Inflammatory macrophage (primary cell): ENCODE measurements at places on chromosomes 12 and 14.
A peak's percentile ranks its signal among the peaks of the same experiment; 100 is the strongest.

DNA sequence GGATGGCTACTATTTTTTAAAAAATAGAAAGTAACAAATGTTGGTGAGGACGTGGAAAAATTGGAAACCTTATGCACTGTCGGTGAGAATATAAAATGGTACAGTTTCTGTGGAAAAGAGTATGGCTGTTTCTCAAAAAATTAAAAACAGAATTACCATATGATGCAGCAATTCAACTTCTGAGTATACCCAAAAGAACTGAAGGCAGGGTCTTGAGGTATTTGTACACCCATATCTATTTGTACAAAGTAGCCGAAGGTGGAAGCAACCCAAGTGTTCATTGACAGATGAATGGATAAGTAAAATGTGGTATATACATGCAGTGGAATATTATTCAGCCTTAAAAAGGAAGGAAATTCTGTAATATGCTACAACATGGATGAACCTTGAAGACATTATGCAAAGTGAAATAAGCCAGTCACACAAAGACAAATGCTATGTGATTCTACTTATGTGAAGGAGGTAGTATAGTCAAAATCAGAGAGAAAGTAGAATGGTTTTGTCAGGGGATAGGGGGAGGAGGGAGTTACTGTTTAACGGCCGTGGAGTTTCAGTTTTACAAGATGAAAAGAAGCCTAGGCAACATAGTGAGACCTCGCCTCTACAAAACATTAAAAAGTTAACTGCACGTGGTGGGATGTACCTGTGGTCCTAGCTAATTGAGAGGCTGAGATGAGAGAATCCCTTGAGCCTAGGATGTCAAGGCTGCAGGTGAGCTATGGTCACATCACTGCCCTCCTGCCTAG lies 38.4 kb upstream of the CCT2 start:
- DNase-seq, result no peak

- DNase-seq, result peak; percentile 24
Observed at GRCh38 chr12:6688543-6688998, 604 bp downstream of the ZNF384 start.

- no peak for DNase-seq
Observed at GRCh38 chr12:100520048-100520769, 46.5 kb downstream of the NR1H4 start.

DNA sequence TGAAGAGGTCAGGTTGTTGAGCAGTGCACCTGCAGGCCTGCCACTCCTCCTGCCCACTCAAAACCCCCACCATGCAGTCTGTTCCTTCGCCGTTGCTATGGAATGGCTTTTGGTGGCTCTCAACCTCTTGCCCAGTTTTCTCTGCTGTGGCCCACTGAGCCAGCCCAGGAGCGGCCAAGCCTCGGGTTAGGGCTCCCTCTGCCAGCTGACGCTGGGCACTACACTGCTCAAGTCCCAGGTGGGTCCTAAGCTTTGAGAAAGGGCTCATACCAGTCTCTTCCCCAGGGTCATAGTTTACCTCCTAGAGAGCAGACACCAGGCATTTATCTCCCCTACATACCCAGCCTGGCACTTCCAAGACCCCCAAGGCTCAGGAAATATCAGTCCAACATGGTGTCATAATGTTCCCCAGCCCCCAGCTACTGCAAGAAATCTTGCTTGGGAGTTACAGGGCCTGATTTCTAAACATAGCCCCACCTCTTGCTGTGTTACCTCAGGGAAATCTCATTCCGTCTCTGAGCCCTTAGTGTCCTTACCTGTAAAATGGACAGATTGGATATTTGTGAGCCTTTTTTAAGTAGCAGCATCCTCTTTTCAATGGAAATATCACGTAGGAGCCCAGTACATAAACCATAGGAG lies 59.4 kb downstream of the TSPAN11 start:
- no peak for DNase-seq

- DNase-seq, result no peak
Observed at GRCh38 chr14:100585448-100586152, 1.6 kb downstream of the BEGAIN start.
